Mesothelial cell of epicardium (in vitro differentiated cells): ENCODE measurements at places on chromosomes 5 and 9. TPM values are rescaled to one million over a fixed set of nuclear protein-coding genes. Genes with fewer than 3 reads are reported as not detected.

The OR2K2 gene
- not detected in 3 replicates for total RNA-seq

- DNase-seq, result no peak
Measured at GRCh38 chr5:151458314-151458713, 10.9 kb downstream of the SLC36A1 start.

DNA sequence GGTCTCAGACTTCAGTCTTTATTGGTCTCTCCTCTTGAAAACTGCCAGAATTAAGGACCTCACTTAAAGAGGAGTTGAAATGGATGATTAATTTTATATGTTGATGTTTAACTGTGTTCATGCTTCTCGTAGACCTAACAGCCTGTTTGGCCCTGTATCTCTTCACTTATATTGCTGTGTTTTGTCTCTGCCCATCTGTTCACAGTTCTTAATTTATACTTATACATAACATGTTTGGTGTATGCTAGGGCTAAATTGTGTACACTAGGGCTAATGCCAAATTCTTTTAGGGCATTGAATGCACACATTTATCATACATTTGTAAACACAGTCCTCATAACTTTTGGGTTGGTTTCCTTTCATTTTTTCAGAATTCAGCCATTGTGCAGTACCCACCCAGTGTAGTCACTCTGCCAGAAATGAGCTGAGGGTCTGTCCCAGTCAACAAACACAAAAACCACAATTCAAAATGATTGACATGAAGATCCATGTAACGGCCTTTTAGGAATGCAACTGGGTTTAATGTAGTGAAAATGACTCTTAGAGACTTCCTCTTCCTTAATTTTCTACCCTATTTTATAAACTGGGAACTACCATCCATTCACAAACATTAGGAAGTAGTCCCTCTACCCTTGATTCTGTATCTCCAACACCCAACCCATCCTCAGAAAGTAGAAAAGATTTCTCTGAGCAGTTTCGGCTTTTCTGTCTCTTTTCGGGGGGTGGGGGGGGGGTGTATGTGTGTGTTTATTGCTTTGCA lies 668.8 kb upstream of the KLF4 start:
- no peak for DNase-seq

DNA sequence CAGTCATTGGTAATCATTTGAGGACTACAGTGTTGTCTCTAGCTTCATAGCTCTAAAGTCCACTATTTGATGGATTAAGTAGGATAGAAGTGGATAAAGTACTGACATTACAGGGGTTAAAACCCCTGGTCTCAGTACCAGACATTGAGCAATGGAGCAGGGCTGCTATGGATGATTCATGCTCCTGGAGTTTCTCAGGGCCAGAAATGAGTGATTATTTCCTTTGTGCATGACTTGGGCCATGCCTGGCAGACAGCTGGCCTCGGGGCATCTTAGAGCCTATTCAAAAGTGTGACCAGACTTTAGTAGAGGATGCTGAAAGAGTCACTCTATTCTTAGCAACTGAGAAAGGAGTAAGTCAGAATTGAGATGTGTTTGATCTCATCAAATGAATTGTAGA lies 350.7 kb upstream of the TLE4 start:
- no peak for DNase-seq
